Stimulated activated CD8-positive, alpha-beta memory T cell treated with anti-CD3 and anti-CD28 coated beads, Interleukin-7, amount 100 ng/mL, for 24 hours (primary cell): ENCODE measurements at places on chromosomes 1 and 21.

DNA sequence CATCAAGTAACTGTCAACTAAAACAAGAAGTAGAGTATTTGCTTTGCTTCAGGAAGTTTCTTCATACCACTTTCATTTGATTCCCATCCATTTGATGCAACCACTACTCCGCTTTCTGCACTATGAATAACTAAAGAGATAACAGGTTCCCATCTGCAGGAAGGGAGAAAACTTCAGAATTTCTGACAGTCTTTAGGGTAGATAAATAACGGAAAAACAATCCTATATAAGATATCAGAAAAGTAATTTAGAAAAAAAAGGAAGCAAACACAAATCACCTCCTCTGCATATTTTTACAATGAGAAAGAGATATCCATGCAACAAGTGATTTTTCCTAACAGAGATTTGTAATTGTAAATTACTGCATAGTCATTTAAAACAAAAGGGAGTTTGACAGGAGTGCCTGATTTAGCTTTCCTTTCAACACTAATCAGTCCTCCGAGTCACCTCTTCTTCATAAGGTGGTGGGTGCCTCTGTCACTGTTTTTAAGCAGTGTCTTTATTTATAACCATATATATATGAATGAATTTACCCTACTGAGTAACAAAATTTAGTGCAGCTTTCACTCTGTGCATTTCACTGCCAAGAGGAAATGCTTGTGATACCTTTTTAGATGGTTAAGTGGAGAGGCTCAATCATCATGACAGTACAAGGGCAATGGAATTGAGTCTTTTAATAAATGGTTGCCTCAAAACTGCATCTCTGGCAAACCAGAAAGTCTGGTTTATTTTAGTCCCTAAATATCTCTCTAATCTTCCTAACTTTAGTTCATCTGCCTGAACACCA, 1920.4 kb downstream of the MRPL39 start:
- no peak for DNase-seq

- DNase-seq, result peak; percentile 29
Observed at GRCh38 chr1:25503551-25504426, 39.6 kb upstream of the LDLRAP1 start.

DNA sequence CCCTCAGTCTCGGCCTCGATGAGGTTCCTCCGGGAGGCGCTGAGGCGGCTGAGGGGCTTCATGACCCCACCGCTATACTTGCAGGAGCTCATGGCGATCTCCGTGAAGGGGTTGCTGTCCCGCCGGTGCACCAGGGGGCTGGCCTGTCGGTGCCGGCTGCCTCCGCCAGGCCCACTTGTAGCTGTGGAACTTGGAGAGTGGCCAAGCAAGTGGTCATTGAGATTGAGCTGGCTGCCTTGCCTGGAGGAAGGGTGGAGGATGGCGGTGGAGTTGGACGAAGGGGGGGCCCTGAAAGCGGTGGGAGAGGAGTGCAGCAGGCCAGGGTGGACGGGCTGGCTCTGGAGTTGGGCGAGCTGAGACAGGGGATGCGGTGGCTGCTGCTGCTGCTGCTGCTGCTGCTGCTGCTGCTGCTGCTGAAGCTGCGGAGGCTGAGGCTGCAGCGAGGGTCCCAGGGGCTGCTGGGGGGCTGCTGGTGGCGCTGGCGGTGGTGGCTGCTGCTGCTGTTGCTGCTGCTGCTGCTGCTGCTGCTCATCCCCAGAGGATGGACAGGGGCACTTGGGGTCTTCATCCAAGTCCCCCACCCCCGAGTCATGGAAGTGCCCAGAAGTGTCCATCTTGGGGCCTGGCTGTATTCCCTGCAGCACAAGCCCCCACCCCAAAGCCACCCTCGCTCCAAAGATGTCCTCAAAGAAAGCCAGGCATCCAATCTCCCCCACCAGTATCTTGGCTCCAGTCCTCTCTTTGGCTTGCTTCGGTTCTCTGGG, 548 bp downstream of the KCNN3 start:
- DNase-seq, result no peak

DNA sequence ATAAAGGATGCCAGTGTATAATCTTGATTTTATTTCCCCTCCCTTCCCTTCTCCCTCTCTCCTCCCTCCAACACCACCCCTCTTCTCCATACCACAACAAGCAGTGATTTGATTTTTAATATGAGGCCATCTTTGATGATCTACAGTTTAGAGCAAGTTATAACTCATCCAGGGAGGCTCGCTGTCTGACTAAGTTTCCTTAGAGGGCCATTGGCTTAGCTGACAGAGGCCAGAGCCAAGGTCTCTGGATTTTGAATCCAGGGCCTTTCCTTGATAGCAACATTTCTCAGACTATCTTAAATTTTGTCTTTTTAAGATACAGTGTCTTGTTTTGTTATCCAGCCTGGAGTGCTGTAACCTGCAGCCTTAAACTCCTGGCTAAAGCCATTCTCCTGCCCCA, 431.0 kb upstream of the USP24 start:
- DNase-seq, result no peak

GRCh38 chr1:67208217-67208616, 42.0 kb downstream of the IL23R start:
- DNase-seq, result no peak

GRCh38 chr1:84387480-84388163, 10.7 kb upstream of the DNASE2B start:
- DNase-seq, result no peak

- no peak for DNase-seq
Observed at GRCh38 chr1:109598655-109599054, 20.8 kb downstream of the GNAT2 start.

GRCh38 chr1:86515597-86515996, 31.3 kb upstream of the CLCA4 start:
- no peak for DNase-seq

DNA sequence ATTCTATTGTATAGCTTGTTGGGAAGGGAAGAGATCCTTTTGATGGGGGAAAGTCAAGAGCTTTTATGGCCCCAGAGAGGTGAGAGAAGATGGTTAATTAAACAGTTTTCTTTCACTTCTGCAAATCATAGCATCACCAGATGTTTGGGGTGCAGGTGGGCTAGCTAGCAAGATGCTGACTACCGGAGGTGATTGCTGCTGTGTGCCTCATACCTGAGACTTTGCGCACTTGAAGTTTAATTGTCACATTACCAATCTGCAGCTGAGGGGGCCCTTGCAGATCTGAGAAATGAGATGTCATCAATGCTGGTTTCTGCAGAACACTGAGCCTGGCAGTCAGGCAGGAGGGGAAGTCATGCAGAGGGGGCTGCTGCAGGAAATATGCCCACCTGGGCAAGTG, 73.9 kb downstream of the SNRPE start:
- no peak for DNase-seq

DNA sequence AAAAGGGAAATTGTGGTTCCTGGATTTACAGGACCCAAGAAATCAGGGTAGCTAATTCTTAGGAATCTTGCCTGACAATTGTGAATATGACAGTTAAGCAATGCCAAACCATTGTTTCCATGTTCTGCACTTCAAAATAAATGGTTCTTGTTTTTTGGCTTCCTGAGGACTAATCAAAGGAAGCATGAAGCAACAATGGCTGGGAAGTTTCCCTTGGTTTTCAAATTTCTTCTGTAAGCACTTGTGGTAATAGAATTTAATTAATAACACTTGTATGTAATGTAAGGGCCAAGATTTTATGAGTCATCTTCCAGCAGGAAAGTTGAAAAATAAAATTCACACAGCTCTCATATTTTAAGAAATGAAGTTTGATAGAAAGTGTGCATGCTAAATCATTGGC, 31.7 kb downstream of the JAM2 start:
- DNase-seq, result no peak

DNA sequence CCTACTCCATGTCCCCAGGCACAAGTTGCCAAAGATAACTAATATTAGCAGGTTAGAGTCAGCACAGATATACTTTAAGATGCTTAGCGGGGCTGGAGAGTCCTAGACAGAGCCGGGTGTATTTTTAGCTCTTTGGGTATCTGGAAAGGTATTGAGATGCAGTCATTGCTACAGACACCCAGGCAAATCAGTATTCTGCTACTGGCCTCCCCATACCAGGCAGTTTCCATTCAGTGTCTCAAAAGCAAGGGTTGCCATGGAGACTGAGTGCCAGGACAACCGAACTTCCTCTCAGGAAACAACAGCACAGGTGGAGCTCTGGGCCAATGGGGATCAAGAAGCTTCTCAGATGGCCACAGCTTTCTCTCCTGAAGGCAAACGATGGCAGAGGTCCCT, 45.3 kb downstream of the KCNC4 start:
- DNase-seq, result no peak
